Activated CD8-positive, alpha-beta memory T cell treated with anti-CD3 and anti-CD28 coated beads for 4 hours (primary cell): ENCODE measurements at places on chromosomes 16 and 17.
A peak's percentile ranks its signal among the peaks of the same experiment; 100 is the strongest.

GRCh38 chr17:5877948-5878347 lies 192.2 kb upstream of the WSCD1 start:
- no peak for DNase-seq

GRCh38 chr17:63497708-63498483 lies 21.0 kb downstream of the ACE start:
- DNase-seq: no peak

DNA sequence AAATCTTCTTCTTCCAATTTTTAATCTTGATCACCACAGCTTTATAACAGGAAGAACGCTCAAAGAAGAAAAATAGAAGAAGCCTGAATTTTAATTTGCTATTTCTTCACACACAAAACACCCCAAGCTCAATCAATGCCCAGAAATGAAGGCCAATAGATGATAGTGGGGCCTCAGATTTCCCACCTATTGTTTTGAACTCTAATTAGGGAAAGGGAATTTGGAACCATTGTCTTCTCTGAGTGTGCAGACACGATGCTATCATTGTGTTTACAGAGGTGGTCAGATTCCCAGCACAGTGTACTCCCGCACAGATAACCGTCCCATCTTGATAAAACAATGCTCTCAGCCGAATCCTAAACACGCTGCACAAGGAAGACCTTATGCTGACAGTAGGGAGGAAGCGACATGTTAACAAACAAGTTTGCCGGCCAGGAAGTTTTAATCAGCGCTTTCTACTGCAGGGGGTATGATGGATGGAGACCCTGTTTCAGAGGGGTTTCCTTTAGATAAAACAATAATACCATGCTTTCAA lies 684.7 kb downstream of the MAF start:
- no peak for DNase-seq

- no peak for DNase-seq
Measured at GRCh38 chr17:72117535-72118334, 3.1 kb upstream of the SOX9 start.

- DNase-seq: no peak
Measured at GRCh38 chr16:83980794-83981193, 12.8 kb downstream of the NECAB2 start.

DNA sequence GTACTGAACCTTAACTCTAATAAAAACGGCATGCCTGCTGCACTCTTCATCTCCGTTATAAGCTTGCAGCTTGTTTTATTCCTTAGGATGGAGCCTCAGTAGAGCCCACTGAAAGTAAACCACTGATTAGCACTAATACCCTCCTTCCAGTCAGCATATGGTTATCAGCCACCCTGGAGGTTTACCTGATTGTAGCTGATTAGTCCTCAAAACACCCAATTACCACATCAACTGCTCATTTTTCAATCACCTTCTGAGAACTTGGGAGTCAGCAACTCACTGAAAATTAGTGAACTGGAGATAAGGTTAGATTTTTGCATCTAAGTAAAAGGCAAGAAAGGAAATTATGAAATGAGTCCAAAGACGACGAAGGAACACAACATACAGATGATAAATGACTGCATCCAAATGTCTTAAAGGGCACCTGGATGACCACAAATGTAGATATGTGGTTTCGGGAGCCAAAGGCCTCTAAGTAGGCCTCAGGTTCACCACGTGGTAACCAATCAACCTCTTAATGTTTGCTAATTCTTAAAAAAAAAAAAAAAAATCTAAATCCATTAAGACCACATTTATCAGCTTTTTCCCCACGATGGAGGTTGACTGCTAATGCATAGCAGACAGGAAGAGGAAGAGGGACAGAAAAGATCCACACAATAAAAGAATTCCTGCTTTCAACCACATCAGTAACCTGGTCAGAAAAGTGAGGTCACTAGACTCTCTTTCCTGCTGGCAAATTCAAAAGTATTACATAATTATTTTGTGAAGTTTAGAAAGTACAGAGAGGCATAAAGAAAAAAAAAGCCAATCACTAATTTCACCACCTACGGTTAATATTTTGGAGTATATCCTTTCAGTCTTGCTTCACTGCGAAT lies 28.0 kb downstream of the DCUN1D3 start:
- DNase-seq: no peak

DNA sequence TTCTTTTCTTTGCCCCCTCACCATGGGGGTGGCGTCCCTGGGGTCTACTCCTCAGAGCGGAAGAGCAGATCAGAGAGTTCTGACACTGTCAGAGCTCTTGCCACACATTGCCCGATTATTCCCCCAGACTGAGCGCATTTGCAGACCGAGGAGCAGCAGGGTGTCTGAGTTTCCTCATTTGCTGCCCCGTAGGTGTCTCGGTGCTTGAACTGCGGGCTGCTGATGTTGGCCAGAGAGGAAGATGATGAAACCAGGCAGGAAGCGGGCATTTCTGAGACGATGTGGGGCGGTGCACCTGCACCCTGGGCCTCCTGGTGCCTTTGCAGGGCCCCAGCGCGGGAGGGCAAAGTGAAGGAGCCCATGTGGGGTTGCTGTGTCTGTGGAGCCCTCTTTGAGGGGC lies 55.2 kb downstream of the ARSG start:
- DNase-seq: peak; percentile 15

DNA sequence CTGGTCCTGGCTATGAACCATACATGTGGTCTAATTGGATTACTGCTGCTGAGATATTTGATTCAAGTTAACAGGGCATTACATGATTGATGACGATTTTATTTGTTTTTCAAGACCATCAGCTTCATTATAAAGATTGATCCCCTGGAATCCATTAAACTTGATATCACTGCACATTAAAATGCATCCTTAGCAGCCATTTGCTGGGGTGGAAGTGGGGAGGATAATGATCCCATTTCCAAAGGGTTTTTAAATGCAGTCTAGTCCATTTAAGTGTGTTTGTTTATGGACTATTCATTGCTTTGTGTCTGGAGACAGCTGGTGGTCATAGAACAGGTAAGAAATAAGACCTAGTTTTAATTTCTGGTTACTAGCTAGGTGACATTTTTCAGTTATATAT lies 40.9 kb downstream of the ADAMTS18 start:
- DNase-seq: no peak

DNA sequence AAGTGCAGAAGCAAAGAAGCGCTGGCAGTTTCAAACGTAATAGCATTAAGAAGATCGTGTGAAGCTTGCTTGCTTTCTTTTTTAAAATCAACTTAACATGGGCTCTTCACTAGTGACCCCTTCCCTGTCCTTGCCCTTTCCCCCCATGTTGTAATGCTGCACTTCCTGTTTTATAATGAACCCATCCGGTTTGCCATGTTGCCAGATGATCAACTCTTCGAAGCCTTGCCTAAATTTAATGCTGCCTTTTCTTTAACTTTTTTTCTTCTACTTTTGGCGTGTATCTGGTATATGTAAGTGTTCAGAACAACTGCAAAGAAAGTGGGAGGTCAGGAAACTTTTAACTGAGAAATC lies 17.4 kb upstream of the RAB11FIP4 start:
- DNase-seq: no peak

GRCh38 chr17:17401271-17401781 lies 75.5 kb upstream of the MED9 start:
- no peak for DNase-seq

GRCh38 chr17:75512926-75513640 lies 2.3 kb downstream of the CASKIN2 start:
- no peak for DNase-seq

- DNase-seq: no peak
Measured at GRCh38 chr17:1639549-1640180, 5.9 kb downstream of the SCARF1 start.

GRCh38 chr17:51427856-51428255 lies 167.5 kb downstream of the UTP18 start:
- peak; percentile 53 for DNase-seq

DNA sequence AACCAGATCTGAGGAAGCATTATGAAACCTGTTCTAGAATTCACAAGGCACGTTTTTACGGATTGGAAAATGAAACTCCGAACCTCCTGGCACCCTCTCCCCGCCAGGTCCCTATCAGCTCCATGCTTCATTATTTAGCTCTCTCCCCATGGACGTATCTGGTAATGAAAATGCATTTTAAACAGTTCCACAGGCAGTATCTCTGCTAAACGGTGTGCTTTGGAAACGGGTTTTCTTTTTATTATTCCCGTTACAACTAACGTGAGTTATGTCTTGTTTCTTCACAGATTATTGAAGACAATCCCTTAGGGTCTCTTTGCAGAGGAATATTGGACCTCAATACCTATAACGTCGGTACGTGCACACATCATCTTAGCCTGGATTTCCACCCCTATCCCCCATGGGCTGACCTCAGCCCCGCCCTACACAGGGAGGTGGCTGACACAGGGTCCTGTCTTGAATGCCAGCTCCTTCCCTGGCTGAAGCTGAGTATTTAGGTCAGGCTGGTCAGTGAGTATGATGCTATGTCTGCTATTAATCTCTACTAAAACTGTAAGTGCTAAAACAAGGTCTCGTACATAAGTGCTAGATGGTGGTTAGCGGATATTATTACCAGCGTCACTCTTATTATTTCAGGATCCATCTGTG lies 82.9 kb downstream of the SDR42E1 start:
- DNase-seq: no peak

DNA sequence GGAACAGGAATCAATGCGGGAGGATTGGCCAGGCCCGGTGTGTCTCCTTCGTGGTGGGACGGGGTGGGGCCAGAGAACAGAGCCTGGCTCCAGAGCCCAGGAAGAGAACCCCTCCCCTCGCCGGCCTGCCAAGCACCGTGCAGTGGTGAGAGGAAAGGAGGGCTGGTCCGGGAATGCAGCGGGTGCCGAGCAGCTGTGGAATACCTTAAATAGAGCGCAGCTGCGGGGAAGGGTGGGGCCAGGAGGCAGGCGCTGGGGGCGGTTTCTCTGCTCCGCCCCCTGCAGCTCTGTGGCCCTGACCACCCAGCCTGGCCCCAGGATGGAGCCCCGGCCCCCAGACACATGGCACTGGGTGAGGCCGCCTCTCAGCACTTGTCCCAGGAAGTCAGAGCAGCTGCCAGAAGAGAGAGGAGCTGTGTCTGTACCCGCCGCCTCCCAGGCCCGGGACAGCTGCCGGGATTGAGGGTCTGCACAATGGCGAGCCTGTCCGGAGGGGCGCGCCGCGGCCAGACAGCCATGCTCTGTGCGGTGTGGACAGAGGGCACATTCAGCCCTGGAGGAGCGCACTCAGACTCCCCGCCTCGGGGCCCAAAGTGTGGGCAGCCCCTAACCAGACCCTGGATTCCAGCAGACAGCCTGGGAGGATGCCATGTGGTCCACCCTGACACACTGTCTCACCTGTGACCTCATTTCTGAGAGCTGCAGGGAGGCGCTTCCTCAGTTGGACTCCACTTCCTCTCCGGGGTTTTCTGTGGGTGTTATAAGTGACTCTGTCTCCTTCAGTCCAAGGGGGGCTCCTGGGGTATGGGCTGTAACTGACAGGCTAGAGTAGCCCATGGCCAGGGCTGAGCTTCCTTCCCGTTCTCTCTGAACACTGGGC lies 268.8 kb downstream of the SEC14L1 start:
- DNase-seq: no peak

- DNase-seq: no peak
Measured at GRCh38 chr17:44548376-44549230, 8.7 kb upstream of the FZD2 start.

GRCh38 chr17:53570731-53571130 lies 252.0 kb upstream of the KIF2B start:
- DNase-seq: no peak

GRCh38 chr17:35243561-35244340 lies 879 bp downstream of the SLFN5 start:
- peak; percentile 27 for DNase-seq

DNA sequence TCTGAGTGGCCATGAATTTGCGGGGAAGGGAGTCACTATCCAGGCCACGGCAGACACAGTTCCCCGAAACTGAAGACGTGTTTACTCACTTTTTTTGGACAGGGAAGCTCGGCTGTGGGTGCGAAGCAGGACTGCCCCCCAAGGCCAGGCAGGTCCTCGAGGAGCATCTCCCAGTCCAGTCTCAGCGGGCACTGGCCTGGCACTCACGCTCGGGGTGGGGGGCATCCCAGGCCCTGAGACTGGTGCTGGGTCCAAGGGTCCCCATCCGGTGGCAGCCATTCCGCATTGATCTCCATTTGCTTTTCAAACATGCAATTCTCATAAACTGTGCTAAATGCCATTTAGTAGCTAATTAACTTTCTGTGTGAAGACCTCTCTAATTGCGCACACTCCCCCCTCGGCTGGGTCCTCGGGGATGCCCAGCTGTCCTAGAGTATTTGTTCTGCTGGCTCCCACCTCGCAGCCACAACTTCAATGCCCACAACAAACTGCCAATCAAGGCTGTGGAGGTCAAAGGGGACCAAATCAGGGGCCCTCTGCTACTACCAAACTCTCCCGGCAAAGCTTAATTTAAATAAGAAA lies 50.2 kb downstream of the TBC1D16 start:
- DNase-seq: no peak

DNA sequence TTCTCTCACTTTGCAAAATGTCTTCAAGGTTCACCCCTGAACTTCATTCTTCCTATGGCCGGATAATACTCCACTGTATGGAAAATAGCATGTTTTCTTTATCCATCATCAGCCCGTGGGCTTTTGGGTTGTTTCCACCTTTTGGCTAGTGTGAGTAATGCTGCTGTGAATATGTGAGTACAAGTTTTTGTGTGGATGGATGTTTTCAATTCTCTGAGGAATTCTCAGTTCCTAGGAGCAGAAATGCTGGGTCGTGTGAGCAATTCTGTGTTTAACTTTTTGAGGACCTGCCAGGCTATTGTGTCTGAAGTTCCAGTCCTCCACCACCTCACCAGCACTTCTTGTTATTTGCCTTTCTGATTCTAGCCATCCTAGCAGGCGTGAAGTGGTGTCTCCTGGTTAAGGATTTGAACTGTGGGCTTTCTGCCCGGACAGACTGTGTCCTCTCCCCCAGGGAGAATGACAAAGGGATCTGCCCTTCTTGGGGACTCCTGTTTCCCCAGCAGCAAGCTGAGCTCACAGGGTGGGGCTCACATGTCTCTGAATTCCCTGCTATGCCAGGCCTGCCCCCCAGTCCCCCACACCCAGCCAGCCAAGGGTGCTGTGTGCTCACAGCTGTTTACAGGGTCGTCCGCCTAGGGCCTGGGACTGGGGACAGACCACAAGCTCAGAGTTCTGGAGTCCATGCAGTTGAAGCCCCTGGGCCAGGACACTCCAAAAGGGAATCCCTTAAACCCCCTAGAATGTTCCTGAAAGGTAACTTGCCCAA lies 92.2 kb upstream of the CIBAR2 start:
- no peak for DNase-seq

GRCh38 chr17:41818024-41818423 lies 5.2 kb downstream of the FKBP10 start:
- DNase-seq: no peak

GRCh38 chr17:4833941-4834680 lies 971 bp downstream of the MINK1 start:
- no peak for DNase-seq

- no peak for DNase-seq
Measured at GRCh38 chr17:17928398-17929287, 43.6 kb downstream of the TOM1L2 start.

GRCh38 chr17:59888145-59888750 lies 4.5 kb downstream of the TUBD1 start:
- no peak for DNase-seq

DNA sequence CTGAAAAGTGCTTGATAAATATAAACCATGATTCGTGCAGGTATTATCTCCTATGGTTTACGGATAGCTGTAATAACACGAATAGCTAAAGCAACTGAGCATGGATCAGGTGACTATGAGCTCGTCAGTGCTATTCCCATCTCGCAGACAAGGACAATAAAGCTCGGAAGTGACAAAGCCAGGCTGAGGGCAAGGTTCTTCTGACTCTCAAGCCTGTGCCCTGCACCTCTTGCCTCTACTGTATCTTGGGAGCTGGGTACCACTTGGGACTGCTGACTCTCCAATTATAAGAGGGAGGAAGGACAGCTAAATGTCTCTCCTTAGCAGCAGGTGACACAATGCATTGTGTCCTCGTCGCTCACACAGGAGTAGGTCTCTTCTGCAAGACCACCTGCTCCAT lies 49.6 kb upstream of the IRF8 start:
- DNase-seq: no peak
